ENCODE measurements at places on chromosomes 7 and 10.

DNA sequence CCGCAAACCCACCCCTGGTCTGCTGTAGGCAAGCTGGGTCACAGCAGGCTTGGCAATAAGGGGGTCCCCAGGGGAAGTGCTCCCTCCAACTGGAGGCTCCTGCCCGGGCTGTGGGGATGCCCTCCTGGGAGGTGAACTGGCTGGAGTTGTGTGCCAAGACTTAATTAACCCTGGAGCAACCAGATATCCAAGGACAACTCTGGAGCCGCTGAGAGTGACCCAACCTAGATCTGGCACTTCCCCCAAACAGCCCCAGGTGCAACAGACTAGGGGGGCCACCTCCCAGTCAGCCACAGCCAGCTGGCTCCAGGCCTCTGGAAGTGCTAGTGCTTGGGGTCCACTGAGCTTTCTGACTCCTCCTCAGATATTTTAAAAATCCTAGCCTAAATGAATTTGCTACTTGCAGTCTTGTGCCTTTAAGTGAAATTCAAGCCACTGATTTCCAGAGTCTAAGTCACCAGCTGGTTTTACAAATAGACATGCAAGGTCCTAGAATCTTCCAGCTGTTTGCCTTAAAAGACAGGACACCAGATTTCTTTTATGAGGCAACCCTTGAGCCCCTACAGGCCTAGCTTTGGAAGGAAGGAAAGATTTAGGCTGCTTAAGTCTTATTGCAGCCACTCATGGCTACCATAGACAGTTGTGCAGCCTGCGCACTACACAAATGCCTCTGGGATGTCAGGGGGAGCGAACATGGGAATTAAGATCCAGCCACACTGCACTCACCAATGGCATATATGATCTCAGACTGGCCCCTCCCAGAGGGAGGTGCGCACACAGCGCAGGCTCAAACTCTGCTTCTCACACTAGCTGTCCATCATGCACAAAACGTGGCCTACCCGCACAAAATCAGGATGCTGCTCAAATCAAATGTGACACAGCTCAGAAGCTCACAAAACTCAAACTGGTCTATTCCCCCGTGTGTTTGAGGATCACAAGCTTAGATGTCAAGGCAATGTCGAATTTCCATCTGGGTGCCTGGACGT is 42.6 kb upstream of the MYL10 start:
- no peak for DNase-seq

DNA sequence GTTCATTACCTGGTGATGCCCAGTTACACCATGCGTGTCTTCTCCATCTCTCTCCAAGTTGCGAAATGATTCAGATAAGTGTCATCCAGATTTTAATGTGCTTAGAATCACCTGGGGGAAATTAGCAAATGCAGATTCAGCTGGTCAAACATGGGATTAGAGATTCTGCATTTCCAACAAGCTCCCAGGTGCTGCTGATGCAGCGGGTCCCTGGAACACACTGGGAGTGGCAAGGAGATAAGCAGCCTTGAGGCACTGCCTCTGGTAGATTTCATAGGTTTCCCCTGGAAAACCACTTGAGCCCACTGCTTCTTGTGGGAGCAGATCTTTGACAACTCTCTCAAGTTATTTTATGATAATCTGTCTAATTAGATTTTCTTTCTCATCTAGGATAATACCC is 196.0 kb upstream of the C7orf33 start:
- no peak for DNase-seq

DNA sequence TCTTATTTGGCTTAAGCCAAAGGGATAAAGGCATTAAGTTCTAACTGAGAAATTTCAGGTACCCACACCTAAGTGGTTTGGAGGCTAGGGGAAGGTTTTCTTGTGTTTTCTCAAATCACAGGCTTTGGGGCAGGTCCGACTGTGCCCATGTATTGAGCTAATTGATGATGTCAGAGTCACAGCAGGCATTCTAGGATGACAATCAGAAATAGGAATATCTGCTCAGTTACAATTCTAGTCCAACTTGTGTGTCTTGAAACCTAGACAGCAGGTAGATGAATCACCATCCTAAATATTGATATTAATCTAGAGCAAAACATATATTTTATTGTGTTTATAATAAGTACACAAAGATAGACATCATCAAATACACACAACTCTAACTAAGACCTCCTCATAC is 2.3 kb upstream of the FHIP2A start:
- DNase-seq, result no peak

- DNase-seq, result no peak
Observed at GRCh38 chr7:79968077-79968648, 166.5 kb upstream of the GNAI1 start.

DNA sequence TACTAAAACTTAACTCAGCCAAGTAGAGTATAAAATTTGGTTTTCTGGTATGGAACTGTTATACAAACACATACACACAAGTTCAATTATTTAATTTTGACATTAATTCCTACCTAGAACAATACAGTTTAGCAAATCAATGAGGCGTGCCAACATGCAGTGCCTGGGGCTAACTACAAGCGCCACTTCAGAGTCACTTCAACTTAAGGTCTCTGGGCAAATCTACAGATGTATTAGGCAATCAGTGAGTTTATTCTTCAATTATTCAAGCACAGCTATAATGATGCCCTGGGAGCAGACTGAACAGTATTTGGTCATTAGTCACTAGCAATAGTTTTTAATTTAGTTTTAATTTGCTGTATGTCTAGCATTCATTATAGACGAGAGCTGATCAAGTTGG is 51.6 kb downstream of the HIBADH start:
- no peak for DNase-seq

- no peak for DNase-seq
Observed at GRCh38 chr10:120943542-120943941, 92.4 kb downstream of the WDR11 start.

GRCh38 chr7:140509789-140510188 is 30.5 kb upstream of the MKRN1 start:
- no peak for DNase-seq

- DNase-seq, result peak; percentile 52
Observed at GRCh38 chr7:27141923-27142579, 1.4 kb downstream of the HOXA5 start.

GRCh38 chr10:103295374-103296015 is 18.6 kb downstream of the INA start:
- DNase-seq, result no peak

- DNase-seq, result no peak
Observed at GRCh38 chr10:110425684-110426293, 71.9 kb upstream of the DUSP5 start.

GRCh38 chr10:128220021-128220420 is 93.8 kb upstream of the MKI67 start:
- DNase-seq, result no peak

DNA sequence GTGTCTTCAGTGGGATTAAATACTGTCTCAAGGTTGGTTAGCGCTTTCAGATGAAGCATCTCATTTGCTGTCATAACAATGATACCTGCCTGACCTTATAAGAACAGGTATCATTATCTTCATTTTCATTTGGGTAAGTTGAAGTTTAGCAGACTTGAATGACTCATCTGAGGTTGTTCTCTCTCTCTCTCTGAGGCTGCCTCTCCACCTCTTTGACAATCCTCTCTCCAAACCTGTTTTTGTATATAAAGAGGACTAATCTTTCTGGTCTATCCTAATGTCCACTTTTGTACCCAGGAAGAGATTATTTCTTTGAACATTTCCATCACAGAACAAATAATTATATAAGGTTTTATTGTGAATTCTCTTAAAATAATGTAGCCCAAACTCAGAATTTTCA is 291.4 kb downstream of the KLF6 start:
- no peak for DNase-seq

DNA sequence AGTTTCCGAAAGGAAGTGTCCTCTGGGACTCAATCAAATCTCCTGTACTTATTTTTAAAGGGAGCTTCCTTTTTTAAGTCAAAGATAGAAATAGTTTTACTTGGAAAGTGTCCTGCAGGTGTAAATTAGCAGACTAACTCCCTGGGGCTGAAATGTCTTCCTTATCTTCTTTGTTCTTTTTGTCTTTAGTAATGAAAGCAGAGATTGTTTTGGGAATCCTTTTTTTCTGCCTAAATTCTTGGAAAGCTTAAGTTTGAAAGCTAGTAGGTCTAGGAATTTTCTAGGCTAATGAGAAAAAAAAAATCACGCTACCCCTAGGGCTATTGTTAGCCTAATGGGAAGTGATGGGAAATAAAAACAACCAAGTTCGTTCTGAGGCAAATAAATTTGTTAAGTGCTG is 139.1 kb upstream of the CSTF2T start:
- DNase-seq, result no peak

- no peak for DNase-seq
Observed at GRCh38 chr10:24771943-24772694, 48.4 kb upstream of the ARHGAP21 start.

DNA sequence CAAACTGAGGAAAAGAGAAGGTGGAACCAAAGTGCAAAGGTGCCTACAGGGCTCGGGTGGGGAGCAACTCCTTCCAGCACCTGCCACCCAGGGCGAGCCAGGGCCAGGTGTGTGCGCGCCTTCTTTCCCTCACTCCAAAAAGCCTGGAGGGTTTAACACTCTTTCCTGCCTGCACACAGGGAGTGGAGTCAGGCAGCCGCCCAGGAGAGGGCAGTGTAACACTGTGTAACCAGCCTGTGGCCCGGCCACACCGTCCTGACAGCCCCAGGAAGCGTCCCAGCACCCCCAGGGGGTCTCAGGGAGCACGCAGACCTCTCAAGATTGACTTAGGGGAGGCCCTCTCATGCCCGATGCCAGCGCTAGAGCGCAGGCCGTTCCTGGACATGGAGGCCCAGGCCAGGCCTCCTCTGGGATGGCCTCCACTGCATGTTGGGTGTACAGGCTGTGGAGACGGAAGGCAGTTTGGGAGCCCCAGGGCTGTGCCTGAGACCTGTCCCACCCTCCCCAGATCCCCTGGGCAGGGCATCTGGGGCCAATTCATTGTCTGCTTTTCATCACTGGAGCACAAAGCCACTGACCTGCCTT is 13.4 kb downstream of the BRI3 start:
- DNase-seq, result peak; percentile 84

DNA sequence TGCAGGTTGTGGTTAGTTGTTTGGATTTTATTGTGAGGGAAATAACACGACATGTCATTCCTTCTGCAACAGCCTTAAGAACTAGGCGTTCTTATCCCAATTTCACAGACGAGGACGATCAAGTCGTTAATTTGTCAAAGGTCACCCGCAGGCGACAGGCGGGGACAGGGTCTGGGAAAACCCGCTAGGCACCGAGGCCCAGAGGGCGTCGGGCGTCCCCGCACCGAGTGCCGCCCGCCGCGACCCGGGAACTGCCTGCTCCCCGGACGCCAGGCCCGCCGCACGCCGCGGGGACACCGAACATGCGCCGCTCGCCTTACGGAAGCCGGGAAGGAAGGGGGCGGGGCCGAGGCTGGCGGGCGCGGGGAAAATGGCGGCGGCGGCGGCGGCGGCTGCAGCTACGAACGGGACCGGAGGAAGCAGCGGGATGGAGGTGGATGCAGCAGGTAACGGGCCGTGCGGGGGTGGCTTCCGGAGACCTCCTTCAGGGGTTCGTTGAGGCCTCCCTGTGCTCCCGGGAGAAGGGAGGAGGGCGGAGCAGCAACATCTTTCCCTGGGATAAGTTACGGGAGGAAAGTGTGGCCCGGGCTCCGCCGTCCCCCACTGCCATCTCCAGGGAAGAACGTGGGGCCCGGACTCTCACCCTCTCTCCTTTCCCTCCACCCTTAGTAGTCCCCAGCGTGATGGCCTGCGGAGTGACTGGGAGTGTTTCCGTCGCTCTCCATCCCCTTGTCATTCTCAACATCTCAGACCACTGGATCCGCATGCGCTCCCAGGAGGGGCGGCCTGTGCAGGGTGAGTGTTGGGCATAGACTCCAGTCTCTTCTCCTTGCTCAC is at the start of gene COPS6:
Gene COPS6, plus strand, starts transcription at position 349 of the 837 bp plus-strand sequence. Its CDS starts 22 bp downstream, at position 371.
- DNase-seq, result peak; percentile 92

DNA sequence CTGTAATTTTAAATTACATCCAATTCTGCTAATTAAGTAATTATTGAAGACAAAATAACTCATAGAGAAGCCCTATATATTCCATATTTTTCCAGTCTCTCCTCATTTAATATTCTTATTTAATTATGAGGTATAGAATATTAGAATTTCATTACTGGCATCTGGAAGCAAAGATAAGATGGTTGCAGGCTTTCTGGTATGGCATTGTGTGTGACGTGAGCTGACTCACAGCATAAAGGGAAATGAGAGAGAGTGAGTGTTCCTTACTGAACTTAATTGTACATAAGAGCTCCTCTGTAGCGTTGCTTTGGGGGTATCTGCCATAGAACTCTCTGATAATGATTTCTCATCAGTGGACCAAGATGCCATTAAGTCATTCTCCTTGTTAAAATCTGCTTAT is 127.4 kb upstream of the TEX47 start:
- no peak for DNase-seq

DNA sequence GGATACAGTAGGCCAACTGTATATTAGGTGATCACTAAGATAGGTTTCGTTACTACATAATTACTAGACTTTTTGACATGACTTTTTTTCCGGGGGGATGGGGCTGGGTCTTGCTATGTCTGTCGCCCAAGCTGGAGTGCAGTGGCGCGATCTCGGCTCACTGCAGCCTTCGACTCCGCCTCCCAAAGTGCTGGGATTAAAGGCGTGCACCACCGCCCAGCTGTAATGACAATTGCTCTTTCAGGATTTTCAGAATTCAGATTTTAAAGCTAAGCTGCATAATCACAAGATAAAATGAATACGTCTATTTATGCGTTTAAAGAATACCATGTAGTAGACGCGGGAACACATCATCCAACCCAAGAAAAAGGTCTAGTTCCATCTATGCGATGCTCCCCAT is 982 bp downstream of the IDI1 start:
- no peak for DNase-seq

DNA sequence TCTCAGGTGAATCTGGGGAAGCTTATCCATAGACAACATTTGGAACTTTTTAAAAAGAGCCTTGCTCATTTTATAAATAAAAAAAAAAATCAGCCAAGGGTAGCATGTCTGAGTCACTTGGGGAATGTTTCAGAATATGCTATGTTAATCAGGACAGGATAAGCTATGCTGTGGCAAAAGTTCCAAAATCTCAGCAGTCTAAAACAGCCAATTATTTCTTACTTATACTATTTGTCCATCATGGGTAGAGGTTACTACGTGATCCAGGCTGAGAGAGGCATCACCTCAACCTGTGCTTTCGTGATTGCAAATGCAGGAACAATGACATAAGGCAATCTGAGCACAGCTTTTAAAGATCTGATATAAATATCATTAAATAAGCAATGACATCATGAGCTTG is 6.5 kb downstream of the SLC13A1 start:
- no peak for DNase-seq

GRCh38 chr7:51029701-51030191 is 247.1 kb upstream of the GRB10 start:
- DNase-seq, result no peak

DNA sequence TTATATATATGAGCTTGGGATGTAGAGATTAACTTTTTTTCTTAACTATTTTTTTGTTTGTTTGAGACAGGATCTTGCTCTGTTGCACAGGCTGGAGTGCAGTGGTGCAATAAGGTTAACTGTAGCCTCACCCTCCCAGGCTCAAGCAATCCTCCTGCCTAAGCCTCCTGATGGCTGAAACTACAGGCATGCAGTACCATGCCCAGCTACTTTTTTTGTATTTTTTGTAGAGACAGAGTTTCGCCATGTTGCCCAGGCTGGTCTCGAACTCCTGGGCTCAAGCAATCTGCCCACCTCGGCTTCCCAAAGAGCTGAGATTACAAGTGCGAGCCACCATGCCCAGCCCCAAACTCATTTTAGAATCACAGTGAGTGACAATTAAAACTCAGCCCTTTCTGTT is 105.2 kb downstream of the CUBN start:
- DNase-seq, result no peak

- no peak for DNase-seq
Observed at GRCh38 chr7:52584041-52584440, 451.4 kb upstream of the POM121L12 start.

- DNase-seq, result no peak
Observed at GRCh38 chr10:22339761-22340328, 5.5 kb upstream of the SPAG6 start.

- no peak for DNase-seq
Observed at GRCh38 chr7:6613706-6614105, 1.7 kb upstream of the ZNF853 start.

Data from ecto neural progenitor cell (in vitro differentiated cells).